Liver (tissue), 10 donors: ENCODE measurements at places on chromosomes 3 and 15.
A peak's percentile ranks its signal among the peaks of the same experiment; 100 is the strongest.

- DNase-seq, result no peak
Observed at GRCh38 chr3:138199851-138200250, 12.8 kb downstream of the ARMC8 start.

DNA sequence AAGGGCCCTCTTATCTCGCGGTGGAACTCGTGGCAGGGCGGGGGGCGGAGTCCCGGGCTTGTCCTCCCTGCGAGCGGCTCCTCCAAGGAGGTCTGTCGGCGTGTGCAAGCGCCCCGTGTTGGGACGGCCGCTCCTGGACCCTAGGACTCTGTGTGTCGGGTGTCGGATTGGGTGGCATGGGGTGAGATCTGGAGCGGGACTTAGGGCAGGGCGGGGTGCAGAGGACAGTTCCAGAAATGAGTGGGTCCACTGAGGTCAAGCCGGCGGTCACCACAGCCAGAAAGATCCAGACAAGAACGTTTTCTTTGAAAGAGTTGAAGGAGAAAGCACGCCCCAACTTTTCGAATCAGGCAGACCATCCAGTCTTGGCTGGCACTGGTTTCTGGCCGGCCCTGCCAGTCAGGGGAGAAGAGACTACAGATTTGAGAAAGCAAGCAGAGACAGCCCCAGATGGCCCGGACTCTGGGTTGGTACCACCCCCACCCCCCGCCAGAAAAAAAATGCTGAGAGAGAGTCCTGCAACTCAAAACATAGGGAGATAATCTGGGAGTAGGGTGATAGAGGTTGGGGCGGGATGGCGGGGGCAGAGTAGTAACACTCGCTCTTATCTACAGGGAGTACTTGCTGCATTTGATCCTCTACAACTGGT, 784 bp upstream of the CISH start:
- peak; percentile 63 for DNase-seq

GRCh38 chr3:115626721-115627120, 3.4 kb downstream of the GAP43 start:
- no peak for DNase-seq

- DNase-seq, result no peak
Observed at GRCh38 chr15:101320501-101321052, 25.5 kb upstream of the SNRPA1 start.

DNA sequence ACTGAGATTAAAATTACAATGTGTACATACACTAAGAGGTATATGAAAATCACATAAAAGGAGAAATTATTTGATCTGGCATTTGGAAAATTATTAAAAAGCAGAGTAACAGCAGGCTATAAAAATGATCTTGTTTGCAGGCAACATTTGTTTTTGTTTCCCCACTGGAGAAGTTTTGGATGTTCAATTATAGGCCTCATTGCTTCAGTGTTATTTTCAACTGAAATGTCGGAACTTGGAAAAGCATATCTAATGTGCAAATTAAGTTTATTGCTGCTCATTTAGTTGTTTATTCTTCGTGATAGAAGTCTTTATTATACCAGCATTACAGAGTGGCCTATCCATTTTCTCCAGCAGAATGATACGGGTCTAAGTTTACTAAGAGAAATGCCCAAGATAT, 263.3 kb downstream of the CNTN6 start:
- no peak for DNase-seq

DNA sequence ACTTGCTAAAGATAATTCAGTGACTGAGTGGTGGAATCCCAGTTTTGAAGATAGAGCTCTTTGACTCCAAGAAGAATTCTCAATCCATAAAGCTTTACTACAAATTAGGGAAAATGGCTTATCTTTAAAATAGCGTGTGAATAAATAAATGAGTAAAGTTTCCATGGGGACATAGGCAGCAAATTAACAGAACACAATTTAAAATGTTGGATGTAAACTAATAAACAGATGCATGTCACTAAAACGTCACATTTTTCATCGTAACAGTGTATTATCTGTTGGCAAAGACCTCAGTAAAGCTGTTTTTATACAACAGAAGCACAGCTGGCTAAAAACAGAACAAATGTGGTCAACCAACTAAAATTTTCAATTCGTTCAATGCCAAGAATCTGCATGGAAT, 913.9 kb upstream of the CFAP20DC start:
- no peak for DNase-seq

DNA sequence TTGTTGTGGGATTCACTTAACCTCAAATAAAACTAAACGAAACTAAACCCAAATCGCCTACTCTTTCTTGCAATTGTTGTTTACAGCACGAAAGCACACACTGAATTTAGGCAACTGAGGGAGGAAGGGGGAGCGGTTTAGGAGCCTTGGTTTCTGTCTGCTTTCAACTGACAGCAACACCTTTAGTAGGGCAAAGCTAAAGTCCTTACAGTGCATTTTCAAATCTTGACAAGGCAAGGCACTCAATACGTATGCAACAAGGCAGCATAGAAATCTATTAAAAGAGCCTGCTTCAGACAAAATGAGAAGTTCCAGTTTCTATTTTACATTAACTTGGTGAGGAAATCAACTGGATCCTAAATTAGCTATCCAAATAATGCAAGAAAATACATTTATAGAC, 174.6 kb downstream of the CHST2 start:
- no peak for DNase-seq

DNA sequence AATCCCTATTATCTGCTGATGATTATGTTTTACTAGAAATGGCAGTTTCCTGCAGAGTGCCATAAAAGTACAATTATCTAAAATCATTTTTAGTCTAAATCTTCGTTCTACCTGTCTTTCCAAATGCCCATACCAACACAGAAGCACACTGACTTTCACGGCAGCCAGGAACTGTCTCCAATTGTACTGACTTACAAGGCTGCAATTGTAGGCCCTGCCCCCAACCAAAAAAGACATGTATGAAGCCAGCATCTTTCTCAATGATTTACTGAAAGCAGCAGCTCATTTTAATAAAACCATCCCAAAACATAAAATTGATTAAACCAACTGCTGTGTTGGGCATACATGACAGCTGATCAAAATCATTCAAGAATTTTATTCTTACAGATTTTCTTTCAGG, 119.0 kb downstream of the TBC1D5 start:
- no peak for DNase-seq

- no peak for DNase-seq
Observed at GRCh38 chr3:105996781-105997180, 128.0 kb upstream of the CBLB start.

DNA sequence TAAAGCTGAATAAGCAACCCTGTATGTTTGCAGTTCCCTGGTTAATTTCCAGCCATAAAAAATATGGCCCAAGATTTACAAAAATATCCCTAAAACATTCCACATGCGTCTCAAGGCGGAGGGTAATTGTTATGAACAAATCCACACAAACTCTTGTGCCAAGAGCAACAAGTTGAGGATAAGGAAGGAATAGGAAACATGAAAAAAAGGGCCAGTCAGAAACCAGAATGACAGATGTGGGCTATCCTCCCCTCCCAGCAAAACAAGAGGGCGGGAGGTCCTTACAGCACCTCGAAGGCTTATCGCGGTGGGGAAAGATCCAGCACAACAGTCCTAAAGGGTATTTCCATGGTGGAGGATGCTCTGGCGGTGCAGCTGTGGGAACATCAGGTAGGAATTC, 155.6 kb upstream of the HES1 start:
- DNase-seq, result no peak

GRCh38 chr15:69848551-69849231, 249.0 kb downstream of the TLE3 start:
- no peak for DNase-seq

DNA sequence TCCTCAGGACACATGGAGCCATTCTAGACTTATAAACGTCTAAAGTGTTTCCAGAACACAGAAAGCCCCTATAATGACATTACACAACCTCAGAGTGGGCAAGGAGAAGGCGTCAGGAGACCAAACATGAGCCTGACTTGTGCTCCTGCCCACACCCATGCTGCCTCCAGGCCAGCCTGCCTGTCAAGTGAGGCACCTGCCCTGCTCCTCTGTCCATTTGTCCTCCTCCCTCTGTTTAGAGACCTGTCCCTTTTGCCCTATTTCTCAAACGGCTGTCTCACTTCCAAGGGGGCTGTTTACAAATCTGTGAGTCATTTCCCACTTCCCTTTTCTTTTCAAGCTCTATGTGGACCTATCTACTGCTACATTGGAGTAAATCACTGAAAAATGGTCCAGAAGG, 21.0 kb downstream of the ZDHHC3 start:
- DNase-seq, result no peak

DNA sequence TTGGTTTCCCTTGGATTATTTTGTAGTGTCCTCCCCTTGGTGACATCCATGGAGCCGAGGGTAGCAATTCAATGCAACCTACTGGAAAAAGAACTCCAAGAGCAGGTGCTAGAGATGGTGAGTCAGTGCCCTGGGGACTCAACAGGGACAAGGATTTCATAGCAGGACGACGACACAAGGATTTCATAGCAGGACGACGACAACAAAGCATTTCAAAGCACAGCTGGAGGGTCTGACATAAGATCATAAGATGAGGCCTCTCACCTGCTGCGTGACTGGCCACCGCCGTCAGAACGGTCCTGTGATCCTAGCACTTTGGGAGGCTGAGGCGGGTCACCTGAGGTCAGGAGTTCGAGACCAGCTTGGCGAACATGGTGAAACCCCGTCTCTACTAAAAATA, 22.5 kb downstream of the NRROS start:
- DNase-seq, result no peak
